ENCODE measurements at places on chromosomes 6 and 20.
A peak's percentile ranks its signal among the peaks of the same experiment; 100 is the strongest.

- no peak for DNase-seq
Measured at GRCh38 chr6:24486065-24486464, 3.3 kb downstream of the GPLD1 start.

GRCh38 chr6:159229651-159230051 is 60.5 kb downstream of the FNDC1 start:
- no peak for DNase-seq

DNA sequence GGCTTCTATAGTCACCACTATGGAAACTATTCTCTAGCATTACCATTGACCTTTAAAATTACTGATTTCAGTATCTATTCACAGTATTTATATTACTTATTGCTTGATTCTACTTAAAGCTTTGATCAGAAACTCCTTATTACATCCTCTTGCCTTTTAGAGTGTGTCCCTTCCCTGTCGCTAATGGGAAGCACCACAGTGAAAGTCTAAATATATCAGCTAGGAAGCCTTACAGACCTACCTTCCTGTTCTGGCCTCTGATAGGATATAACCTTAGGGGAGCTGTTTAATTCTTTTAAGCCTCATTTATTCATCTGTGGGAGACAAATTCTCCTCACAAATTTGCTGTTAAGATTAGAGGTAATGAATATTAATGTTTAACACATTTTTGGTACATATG is 122.7 kb downstream of the ADGRB3 start:
- no peak for DNase-seq

DNA sequence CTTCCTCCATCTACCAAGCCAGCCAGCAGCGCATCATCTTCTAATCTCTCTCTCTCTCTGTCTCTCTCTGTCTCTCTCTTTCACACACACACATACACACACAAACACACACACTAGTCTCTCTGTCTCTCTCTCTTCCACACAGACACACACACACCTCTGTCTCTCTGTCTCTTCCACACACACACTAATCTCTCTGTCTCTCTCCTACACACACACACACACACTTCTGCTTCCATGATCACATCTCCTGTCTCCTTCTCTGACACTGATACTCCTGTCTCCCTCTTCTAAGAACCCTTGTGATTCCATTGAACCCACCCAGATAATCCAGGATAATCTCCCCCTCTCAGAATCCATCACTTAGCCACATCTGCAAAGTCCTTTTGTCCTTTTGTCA is 181.3 kb downstream of the NFATC2 start:
- no peak for DNase-seq

DNA sequence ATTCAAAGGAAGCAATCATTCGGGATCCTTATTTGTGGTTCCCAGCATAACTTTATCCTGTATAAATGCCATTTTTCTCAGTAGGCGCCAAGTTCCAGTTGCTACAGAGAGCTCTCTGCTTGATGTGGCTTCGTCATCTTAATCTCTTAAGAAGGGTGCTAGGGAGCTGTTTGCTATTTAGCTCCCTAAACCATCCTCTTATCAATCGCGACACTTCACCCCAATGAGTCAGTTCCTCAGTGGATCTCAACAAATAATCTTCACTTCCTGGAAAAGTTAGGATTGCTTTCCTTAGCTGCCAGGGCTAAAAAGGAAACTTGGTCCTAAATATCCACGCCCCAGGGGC is 1.3 kb upstream of the NKAIN2 start:
- no peak for DNase-seq

DNA sequence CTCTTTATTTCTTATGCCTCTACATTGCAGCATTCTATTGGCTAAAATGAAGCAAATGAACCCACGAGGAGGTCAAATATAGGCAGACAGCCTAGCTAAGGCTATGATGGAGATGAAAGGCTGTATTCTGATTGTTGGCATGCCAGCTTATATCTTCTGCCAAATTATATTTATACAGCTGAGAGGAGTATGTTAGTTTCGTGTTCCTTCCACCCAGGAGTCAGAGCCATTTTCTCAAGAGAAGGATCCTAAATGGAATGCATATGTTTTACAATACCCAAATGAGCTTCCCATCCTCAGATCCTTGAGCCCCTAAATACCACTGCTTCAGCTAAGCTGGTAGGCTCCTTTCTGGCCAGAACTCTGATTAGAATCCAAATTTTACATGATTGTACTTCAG is 178.4 kb upstream of the HDDC2 start:
- no peak for DNase-seq

DNA sequence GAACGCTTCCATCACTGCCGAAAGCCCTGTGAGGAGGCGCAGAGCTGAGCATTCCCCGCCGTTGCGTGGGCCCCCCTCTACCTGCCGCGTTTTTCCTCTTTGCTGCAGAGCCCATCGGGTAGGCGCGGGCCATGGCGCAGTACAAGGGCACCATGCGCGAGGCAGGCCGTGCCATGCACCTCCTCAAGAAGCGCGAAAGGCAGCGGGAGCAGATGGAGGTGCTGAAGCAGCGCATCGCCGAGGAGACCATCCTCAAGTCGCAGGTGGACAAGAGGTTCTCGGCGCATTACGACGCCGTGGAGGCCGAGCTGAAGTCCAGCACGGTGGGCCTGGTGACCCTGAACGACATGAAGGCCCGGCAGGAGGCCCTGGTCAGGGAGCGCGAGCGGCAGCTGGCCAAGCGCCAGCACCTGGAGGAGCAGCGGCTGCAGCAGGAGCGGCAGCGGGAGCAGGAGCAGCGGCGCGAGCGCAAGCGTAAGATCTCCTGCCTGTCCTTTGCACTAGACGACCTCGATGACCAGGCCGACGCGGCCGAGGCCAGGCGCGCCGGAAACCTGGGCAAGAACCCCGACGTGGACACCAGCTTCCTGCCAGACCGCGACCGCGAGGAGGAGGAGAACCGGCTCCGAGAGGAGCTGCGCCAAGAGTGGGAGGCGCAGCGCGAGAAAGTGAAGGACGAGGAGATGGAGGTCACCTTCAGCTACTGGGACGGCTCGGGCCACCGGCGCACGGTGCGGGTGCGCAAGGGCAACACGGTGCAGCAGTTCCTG is 693 bp downstream of the FAM50B start:
- peak; percentile 9 for DNase-seq

DNA sequence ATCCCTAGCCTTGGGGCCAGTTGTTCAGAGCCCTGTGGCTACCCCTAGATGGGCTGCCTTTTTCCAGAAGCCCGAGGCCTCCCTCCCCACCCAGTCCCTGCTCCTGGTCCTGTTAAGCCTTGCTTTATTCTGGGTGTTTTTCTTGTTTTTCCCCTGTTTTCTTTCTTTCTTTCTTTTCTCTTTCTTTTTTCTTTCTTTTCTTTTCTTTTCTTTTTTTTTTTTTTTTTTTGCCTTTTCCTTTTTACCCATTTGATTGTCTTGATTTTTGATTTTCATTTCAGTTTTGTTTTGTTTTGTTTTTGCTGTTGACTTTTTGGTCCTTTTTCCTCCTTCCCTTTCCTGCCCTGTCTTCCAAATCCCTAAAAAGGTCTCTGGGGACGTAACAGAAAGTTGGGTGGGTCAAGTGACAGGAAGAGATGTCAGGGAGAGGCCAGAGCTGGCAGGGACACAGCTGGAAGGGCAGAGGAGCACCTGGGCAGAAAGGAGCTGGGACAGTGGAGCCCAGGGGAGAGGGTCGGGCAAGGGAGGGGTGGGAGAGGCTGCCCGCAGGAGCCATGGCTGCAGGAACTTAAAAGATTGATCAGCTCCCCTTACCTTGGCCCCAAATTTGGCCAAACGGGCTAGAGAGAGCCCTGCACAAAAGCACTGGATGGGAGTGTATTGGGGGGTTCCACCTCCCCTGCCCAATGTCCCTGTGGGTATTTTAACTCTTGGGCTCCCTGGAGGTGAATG is 27.6 kb downstream of the MYH7B start:
- no peak for DNase-seq

GRCh38 chr6:84258268-84258667 is 30.8 kb upstream of the CEP162 start:
- DNase-seq, result no peak

DNA sequence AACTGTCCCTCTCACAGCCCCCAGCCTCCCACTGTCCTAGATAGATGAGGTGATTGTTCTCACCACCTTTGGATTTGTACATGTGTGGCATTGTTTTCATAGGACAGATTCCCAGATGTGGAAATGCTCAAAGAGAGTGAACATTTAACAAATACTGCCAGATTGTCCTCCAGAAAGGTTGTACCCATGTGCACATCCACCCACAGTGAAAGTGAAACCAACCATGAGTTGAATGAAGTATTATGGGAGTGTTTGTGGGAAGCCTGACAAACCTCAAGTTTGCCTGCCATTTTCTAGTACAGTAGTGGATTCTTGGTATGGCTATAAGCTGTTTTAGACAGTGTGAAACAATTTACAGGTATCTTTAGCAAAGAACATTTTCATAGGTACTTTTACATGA is 42.7 kb downstream of the ANKRD6 start:
- no peak for DNase-seq

DNA sequence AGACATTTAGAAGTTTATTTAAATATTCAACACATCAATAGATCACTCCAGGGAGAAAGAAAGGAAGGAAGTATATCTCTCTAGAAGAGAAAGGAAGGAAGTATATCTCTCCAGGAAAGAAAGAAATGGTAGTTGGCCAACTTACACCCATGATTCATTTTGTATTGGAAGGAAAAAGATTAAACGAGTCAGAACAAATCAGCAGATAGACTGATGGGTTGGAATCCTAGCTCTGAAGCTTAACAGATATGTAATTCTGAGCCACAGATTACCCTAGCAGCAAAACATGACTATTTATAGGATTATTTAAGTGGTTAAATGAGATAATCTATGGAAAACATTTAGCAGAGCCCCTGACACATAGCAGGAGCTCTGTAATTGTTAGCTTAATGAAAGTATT is 27.1 kb downstream of the COL12A1 start:
- no peak for DNase-seq

- no peak for DNase-seq
Measured at GRCh38 chr6:129133770-129134192, 250.8 kb downstream of the LAMA2 start.

DNA sequence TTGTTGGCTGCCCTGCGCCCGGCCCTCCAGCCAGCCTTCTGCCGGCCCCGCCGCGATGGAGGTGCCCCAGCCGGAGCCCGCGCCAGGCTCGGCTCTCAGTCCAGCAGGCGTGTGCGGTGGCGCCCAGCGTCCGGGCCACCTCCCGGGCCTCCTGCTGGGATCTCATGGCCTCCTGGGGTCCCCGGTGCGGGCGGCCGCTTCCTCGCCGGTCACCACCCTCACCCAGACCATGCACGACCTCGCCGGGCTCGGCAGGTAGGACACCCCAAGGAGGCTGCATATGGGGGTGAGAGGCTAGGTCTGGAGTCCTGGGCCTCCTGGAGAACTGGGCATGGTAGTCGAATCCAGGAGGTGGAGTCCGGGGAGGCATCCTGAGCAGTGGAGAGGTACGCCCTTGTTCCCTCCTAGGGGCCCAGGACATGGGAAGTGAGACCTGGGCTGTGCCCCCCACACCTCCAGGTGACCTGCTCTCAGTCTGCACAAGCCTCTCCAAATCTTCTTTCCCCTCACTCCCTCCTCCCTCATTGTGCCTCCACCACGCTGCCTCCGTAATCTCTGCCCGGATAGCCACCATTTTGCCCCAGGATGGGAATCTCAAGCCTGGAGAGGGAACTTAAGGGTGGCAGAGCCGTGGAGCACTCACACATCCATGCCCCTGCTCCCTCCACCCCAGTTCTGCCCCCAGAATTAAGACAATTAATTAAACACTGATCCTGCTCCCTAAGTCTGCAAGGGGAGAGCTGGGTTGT is 541 bp downstream of the CDC25B start:
- no peak for DNase-seq

- no peak for DNase-seq
Measured at GRCh38 chr20:58697867-58698703, 5.5 kb downstream of the NPEPL1 start.

DNA sequence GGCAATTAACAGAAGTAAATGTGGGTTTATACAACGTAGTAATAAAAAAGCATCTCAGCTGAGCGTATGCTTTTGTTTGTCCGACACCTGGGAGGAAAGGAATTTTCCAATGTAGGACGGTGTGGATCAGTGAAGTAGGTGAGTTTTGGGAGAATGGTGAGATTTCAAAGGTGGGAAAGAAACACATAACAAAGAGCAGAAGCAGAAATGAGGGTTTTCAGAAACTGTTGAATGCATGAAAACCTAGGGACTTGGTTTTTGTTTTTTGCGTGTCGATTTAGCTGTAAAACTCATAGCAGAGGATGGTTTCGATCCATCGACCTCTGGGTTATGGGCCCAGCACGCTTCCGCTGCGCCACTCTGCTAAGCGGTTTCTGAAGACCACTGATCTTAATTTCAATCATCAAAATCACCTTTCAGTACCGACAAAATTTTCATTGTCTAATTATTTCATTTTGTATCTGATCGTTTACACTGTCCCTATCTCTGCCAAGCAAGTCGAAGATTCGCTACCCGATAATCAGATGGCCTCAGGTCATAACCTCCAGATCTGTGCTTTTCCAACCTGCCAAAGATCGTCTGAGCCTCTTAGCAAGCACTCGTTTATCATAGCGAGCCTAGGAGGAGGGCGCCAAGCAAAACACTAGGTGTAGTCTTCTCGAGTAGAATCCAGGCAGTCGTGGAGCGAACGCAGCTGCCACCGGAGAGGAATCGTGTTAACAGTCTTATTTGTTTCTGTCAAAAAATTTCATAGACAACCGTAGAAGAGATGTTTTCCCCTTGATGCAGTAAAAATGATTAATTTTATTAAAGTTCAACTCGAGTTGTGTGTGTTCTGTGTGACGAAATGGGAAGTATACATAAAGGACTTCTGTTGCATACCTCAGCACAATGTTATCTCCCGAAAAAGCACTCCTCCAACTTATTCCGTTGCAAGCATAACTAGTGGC is 20.9 kb upstream of the POM121L2 start:
- DNase-seq, result peak; percentile 12

- DNase-seq, result no peak
Measured at GRCh38 chr6:144158133-144158532, 7.8 kb downstream of the STX11 start.

GRCh38 chr20:15976047-15976736 is 597.1 kb downstream of the KIF16B start:
- DNase-seq, result peak; percentile 38

- no peak for DNase-seq
Measured at GRCh38 chr6:152700427-152700826, 2.7 kb downstream of the MYCT1 start.

Measured in NCI-H2171 (cell line).